ENCODE measurements at places on chromosomes 2 and 18.

DNA sequence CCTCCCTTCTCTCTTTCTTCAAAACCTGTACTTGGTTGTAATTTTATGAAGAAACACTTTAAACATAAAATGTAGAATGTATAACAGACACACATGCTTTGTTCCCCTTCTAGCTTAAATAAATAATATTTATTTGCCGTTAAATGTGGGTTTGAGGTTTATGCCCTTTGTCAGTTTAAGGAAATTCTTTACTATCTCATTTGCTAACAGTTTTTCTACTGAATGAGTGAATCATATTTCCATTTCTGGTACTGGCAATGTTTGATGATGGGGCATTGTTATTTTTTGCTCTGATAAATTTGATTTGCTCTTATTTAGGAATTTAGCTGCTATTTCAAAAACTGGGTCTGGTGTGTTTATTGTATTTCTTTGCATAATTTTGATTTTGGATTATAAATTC lies 555.6 kb downstream of the CCDC85A start:
- no peak for DNase-seq

DNA sequence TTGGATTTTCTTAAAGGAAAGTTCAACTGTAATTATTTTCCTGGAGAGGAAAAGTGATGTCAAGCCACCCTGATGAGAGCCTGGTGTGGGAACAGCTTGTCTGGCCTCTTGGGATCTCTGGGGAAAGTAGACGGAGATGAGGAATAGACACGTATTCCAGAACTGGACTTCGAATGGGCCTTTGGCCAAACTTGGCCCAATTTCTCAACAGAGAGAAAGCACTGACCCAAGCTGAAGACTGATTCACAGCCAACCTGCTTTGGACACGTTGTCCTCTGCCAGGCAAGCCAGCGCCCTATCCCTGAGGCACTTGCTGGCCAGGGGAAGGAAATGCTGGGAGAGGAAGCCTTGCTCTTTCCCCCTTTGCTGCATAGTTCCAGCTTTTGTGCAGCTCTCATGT lies 70.8 kb upstream of the CTAGE1 start:
- DNase-seq, result no peak

DNA sequence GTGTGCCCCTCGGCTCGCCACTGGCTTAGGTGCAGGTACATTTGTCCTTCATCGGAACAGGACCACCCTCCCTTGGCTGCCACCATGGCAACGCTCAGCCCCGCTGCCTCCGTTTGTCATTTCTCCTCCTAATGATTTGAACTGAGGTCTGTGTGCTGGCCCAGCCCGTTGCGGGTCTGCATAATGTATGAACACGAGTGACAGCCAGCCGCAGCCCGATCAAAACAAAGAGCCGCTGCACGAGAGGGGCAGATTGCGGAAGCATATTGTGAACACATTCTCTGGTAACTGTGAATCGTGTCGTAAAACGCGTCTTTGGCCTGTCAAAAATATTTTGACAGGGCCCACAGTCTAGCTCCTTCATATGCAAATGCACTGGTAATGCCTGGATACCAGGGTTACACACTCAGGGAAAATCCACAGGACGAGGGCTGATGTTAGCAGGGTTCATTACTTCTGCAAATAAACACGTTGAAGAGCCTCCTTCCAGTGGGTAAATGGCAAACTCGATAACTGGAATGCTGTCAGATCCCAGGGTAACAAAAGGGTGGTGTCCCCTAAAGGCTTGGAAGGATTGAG lies 137.0 kb downstream of the AGAP1 start:
- DNase-seq, result no peak

- DNase-seq, result no peak
Measured at GRCh38 chr2:75998451-75998850, 287.7 kb upstream of the GCFC2 start.

GRCh38 chr2:61183795-61184194 lies 21.8 kb downstream of the C2orf74 start:
- no peak for DNase-seq

GRCh38 chr18:48111587-48111986 lies 181.1 kb upstream of the SMAD2 start:
- DNase-seq, result no peak

DNA sequence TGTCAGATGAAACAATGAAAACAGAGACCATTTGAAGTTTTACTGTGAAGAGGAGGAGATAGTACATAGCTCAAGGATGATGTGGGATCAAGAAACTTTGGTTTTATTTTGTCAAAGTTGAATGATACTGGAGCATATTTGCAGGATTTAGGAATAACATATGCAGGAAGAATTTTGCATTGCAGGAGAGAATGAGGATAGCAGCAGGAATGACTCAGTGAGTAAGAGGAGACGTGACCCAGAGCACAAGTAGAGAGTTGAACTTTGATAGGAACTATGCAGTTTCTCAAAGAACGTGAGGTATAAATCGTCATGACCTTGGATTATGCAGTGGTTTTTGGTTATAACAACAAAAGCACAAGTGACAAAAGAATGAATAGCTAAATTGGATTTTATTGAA lies 47.7 kb downstream of the MAPRE2 start:
- DNase-seq, result no peak

DNA sequence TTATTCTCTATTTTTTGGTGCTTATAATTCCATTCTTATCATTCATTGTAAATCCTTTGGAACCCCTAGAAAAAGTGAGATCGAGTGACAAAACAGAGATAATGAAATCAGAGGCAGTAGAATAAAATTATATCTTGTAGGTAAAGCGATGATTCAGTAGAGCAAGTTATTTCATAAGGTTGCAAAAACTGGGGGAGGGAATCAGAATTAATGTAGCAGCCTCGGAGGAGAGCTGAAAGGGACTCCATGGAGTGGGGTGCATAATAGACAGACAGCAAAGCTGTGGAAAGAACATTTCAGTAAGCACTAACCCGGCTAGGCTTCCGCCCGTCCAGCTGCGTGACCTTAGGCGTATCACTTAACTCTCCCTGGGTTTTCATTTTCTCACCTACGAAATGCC lies 289.7 kb downstream of the EN1 start:
- DNase-seq, result no peak

DNA sequence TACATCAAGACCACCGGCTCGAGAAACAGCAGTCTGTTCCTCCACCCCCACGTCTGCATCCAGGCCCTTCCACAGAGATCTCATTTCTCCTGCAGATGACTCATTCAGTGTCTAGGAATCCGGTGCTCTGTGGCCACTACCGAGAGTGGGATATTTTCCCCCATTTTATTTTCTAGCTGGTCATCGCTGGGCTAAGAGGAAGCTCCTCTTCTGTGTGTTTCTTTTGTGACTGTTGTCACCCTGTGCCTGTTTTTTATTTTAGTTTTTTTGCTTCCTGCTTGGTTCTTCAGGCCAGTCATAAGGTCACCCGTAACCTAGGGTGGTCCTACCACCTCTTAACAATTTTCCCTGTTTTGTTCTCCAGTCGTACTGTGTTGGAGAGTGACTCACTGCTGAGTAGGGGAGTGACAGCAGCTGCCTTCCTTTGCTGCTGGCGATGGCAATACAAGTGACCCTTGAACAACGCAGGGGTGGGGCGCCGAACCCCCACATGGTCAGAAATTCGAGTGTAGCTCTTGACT lies 6.7 kb downstream of the RAMP1 start:
- no peak for DNase-seq

DNA sequence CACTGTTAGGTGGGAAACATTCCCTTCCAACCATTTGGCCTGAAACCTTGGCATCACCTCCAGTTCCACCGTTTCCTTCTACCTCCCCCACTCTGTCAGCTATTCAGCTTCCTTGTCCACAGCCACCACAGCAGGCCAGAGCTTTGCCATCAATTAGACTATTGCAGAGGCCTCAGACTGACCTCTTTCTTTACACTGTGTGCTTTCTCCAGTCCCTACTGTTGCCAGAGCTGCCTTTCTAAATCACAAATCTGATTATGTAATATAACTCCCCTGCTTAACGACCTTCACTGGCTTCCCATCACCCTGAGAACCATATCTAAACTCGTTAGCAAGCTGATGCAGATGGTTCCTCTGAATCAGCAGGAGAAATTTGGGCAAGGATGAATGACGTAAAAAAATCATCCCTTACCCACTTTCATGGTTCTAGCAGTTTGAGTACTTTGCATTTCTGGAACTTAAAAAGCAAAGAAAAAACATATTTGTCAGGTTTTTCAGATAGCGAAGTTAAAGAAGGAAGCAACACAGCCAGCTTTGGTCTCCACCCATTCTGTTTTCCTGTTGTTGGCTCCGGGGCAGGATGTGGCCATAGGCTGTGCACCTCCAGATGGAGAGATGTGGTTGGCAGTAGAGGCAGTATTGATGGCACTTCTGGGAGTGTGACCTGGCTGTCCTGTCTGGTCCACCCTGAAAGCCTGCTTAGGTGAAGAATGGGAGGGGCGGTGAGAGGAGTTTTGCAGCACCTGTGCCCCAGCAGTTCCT lies 422.1 kb downstream of the PARD3B start:
- DNase-seq, result no peak

Measured in A673 (cell line).